KBM-7 (cell line): ENCODE measurements at places on chromosomes 1 and 21.

DNA sequence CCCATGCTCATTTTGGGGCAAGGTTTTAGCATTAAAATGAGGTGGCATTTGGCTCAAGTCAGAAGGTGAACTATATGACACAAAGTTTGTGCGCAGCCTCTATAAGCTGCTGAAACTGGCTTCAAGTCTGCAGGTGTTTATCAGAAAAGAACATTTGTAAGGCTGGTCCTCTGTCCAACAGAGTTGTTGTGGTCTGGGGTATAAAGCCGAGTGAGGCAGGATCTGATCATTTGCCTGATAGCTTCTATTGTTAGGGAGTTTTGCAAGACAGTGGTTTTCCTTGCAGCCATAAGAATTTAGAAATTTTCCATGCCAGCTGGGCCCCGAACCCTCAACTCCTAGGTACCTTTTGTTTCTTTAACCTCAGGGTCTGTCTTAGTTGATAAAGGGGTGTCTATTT, 130.8 kb downstream of the PGBD5 start:
- DNase-seq = no peak

GRCh38 chr1:244002721-244003120, 48.4 kb upstream of the ZBTB18 start:
- DNase-seq = peak; percentile 73

DNA sequence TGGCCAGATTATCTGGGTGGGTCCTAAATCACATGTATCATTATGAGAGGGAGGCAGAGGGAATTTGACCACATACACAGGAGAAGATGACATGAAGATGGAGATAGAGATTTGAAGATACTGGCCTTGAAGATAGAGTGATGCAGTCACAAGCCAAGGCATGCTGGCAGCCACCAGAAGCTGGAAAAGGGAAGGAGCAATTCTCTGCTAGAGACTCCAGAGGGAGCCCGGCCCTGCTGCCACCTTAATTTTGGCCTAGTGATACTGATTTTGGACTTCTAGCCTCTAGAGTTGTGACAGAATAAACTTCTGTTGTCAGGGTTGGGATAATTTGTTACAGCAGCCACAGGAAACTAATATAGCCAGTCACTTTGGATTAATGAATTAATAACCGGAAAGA, 2.2 kb upstream of the PRDM2 start:
- DNase-seq = peak; percentile 28

GRCh38 chr1:64469116-64469976, 583 bp upstream of the CACHD1 start:
- no peak for DNase-seq

- DNase-seq = no peak
These were observed 55.9 kb downstream of the NEK7 start for GRCh38 chr1:198212675-198213074.

DNA sequence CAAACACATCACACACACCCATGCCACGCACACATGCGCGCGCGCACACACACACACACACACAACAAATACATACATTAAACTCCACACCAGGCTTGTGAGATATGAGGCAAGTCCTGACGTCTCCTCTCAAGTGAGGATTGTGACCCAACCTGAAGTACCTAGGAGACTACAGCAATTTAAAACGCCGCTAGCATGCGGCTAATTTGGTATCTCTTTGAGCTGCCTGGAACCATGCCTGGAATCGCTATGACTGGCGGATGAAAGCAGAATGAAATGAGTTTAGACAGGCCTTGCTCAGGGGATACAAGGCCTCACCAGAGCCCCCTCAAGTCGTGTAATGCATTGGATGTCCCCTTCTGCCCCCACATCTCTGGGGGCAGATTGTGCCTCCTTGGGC, 1.6 kb upstream of the RAB7B start:
- DNase-seq = peak; percentile 30
